ENCODE measurements at places on chromosomes 16 and 17.

DNA sequence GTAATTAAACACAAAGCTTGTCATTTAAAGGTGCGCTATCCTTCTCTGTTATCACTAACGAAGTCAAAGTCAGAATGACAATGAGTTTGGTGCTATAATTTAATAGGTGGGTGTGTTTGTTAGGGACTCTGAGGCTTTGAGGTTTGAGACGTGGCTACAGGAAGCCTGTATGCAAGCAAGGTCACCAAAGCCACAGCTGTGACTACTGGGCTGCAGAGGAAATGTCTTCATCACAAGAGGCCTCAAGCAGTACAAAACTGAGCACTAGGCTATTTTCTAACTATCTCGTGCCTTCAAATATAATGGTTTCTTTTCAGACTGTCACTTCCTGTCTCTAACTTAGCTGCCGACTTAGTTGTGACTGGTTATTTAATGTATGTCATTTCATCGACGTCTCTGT lies 141.2 kb downstream of the AATF start:
- no peak for DNase-seq

DNA sequence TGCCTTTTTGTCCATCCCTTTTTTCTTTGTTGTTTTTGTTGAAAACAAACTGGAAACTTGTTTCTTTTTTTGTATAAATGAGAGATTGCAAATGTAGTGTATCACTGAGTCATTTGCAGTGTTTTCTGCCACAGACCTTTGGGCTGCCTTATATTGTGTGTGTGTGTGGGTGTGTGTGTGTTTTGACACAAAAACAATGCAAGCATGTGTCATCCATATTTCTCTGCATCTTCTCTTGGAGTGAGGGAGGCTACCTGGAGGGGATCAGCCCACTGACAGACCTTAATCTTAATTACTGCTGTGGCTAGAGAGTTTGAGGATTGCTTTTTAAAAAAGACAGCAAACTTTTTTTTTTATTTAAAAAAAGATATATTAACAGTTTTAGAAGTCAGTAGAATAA lies 4.9 kb downstream of the SOX9 start:
- no peak for DNase-seq

DNA sequence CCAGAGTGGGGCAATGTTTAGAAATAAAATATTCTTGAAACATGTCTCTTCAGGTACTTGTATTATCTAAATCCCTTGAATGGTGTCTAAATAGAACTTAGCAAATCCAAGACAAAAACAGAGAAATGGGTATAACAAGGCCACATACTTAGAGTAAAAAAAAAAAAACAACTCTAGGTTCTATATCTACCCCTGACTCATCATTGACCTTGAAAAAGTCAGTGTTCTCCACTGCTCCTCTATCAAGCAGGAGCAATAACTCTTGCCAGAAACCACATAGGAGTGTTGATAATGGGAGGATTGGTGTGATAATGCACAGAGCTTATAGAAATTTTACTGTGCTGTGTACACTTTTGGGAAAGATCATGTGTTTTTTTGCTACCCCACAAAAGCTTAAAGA lies 296.6 kb upstream of the PMFBP1 start:
- DNase-seq = no peak

DNA sequence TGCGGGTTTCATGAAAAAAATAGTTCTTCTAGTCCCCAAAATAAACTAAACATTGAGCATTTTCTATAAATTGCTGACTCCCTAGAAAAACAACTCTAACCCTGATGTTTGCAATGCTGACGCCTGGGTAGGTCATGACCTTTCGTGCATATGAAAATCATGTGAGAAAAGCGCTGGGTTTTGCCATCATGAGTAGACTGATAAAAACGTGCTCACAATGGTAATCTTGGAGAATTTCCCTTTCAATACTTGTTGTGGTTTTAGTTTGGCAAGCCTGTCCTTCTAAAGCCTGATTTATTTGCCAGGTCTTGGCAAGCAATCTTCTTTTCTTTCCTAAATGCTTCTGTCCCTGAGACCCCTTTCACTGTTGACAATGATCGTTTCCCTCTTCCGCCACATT lies 4.0 kb upstream of the CLEC10A start:
- no peak for DNase-seq

GRCh38 chr16:15899538-15900100 lies 11.2 kb upstream of the CEP20 start:
- DNase-seq = no peak

DNA sequence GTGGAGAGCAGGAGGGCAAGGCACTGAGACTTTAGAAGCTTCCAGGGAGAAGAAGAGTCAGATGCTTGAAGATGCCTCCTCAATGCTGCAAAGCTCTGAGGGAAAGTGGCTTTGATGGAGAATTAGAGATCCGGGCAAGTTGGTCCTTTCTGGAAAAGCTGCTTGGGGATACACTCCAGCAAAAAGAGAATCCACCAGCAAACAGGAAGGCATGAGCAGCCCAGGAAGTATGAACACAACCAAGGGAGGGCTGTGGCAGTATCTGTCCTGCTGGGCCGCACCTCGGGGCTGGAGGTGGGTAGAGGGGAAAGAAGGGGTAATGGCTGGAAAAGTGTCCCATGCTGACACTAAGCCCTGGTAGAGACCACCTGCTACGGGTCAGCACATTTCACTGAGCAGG lies 5.3 kb downstream of the LMF1 start:
- no peak for DNase-seq

DNA sequence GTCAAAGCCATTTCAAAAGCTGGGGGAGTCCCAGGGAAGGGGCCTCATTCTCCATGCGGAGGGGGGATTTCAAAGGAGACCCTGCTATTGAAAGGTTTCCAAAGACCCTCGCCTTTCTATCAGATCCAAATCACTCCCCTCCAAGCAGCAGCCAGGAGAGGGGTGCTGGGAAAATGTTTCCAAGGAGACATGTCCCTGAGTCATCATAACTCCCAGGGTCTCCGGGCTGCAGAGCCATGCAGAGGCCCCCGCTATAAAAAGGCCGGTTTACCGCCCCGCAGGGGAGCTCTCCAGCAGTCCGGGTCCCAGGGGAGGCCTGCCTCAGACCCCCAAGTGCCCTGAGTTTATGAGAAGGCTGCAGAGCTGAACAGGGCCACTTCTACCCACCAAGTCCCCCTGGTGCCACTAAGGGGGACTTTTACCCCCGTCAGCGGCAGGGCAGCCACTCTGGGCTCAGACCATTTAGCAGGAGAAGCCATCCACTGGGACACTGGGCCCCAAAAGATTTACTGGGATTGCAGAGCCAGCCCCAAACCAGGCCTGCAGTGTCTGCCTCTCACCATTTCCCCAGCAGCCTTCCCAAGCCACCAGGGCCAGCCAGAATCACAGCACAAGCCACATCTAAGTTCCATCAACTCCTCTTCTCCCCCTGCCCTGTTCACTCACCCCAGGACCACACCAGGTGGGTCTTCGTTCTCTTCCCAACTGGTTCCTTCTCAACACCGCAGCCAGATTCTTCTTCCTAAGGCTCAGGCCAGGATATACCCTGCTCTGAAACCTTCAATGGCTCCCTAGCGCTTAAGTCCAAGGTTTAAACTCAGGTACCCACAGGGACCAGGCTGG lies 234.4 kb downstream of the ZNF423 start:
- DNase-seq = no peak

DNA sequence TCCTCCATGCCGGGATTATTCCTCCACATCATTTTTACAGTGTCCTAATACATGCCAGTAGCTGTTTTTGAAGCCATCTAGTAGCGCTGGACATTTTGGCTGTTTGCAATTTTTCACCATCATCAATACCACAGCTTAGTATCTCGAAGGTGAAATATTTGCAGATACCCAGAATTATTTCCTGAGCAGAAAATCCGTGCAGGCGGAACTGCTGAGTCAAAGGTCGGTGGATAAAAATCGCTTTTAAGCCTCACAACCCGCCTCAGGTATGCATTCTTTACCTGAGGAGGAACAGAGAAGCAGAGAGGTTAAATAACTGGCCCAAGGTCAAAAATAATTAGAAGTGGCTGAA lies 584 bp upstream of the TNRC6A start:
- no peak for DNase-seq

DNA sequence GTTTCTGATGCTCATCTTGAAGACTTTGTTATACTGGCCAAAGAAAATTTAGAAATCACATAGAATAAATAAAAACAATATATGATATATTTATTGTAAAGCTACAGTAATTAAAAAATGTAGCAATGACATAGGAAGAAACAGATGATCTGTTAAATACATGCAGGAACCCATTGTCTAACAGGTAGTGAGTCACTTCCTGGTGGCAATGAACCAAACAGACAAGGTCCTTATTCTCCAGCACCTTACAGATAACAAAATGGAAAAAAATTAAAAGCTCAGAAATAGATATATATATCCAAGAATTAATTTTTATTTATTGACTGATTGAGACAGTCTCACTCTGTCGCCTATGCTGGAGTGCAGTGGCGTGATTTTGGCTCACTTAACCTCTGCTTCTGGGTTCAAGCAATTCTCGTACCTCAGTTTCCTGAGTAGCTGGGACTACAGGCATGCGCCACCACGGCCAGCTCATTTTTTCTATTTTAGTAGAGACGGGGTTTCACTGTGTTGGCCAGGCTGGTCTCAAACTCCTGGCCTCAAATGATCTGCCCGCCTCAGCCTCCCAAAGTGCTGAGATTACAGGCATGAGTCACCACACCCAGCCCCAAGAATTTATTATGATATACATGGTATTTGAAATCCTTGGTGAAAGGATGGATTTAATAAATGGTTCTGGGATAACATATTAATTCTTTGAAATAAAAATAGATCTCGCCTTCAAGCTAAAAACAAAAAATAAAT lies 7.5 kb downstream of the NETO2 start:
- DNase-seq = no peak

GRCh38 chr16:2771496-2772402 lies 5.3 kb downstream of the ELOB start:
- no peak for DNase-seq

DNA sequence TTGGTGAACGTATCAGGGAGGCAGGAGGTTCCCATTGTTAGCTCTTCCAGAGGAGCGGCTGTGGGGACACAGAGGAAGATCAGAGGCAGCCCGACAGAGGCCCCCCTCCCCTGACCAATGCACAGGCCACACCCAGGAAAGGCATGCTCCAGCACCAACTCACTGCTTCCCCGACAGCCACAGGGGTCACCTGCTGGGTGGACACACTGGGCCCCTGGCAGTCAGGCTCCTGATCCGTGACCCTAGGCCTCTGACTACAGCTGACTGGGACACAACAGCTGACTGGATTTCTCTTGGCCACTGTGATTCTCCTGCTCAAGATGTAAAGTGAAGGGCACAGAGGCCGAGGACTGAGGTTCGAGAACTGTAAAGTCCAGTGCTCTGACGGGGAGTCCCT lies 63.5 kb downstream of the IL21R start:
- DNase-seq = no peak

- no peak for DNase-seq
These were observed 849.8 kb upstream of the RBFOX1 start for GRCh38 chr16:6482696-6483468.

DNA sequence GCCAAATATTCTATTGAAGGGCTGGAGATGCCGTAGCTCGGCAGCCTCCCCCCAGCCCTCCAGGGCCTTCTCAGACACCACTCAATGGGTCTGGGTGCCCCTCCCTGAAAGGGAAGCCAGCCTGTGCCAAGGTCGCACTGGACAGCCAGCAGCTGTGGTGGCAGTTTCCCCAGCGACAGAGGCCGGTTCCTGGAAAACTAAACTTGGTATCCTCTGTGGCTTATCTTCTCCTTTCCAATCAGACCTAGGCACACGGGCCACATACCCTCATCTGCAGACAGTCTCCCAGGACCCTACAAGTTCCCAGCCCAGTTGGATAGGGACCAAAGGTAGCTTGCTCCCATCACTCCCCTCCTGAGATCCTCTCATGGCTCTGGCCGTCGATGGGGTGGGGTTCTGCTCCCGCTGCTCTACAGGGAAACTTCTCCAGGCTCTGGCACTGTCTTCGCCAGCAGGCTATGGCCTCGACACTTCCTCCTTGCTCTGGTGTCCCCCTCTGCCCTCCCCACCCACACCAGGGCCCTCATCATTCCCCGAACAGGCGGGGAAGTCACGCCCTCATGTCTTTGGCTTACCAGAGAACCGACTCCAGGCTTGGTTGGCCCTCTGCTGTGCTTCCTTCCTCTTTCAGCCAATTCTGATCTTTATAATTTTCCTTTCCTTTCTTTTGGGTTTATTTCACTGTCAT lies 18.3 kb upstream of the IL21R start:
- DNase-seq = no peak

- DNase-seq = no peak
These were observed 14.5 kb upstream of the BAIAP2 start for GRCh38 chr17:81020443-81020766.

- DNase-seq = no peak
These were observed 9.2 kb downstream of the SLC13A2 start for GRCh38 chr17:28482551-28483199.

GRCh38 chr16:59701963-59702930 lies 968.1 kb upstream of the GOT2 start:
- no peak for DNase-seq

DNA sequence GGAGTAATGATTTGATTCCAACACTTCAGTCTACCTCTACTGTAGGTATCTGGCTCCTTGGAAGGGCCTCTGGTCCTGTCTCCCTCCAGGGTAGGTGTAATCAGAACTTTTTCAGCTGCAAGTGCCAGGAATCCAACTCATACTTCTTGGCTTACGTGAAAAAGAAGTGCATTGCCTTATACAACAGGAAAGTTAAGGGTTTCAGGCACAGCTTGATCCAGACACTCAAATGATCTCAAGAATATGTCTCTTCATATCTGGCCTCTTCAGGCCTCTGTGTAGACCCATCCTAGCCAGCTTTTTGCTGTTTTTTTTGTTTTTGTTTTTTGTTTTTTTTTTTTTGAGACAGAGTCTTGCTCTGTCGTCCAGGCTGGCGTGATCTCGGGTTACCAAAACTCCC lies 4.2 kb upstream of the CORO1A start:
- DNase-seq = no peak
